H1 (cell line): ENCODE measurements at places on chromosomes 16 and 17. TPM values are rescaled to one million over a fixed set of nuclear protein-coding genes. Genes with fewer than 3 reads are reported as not detected.

DNA sequence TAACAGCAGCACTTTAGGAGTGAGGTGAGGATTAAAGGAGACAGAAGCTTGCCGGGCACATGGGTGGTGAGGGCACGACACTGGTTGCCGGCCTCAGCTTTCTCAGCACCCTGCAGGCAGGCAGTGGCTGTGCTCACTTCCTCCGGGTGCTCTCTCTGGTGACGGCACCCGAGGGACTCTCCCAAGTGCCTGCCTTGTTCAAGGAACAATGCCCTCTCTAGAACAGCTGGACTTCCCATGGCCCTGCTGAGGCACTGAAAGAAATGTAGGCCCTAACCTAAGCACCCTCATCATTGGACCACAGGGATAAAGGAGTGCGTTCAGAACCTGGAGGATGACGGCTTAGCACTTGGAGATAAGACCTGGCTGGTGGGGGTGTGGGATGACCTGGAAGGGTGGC lies 72.7 kb downstream of the N4BP1 start:
- no peak for DNase-seq

GRCh38 chr17:15031975-15032374 lies 233.2 kb downstream of the PMP22 start:
- no peak for DNase-seq

DNA sequence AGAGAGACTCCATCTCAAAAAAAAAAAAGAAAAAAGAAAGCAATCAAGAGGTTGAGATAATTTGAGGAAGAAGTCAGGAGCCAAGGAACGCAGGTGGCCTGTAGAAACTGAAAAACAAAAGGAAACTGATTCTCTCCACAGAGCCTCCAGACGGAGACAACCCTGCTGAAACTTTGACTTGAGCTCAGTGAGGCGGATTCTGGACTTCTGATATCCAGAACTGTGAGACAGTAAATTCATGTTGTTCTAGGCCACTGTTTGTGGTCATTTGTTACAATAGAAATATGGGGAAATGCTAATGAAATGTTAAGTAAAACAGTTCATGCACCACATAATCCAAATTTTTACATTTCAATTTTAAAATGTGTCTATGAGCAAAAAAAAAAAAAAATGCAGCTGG lies 5.2 kb downstream of the MBTPS1 start:
- no peak for DNase-seq

DNA sequence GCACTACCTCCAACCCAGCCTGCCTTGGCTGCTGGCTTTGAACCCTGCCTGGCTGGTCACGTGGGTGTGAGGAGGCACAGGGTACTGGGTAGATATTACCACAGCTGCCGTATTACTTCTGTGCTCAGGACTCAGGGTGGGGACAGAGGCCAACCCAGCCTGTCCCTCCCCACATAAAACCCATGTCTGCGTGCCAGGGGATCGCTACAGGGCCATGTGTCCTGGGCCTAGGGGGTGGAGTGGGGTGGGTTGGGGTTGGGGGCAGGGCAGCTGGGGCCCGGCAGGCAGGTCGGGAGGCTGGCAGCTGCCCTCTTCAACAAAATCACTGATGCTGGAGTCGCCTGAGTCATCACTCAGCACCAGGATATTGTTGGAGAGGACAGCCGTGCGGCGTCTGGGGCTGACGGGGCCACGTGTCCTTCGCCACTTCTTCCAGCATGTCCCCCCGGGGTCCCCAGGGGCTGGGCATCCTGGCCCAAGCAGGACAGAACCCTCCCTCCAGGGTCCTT lies 39.7 kb upstream of the PVALEF start:
- DNase-seq, result no peak

DNA sequence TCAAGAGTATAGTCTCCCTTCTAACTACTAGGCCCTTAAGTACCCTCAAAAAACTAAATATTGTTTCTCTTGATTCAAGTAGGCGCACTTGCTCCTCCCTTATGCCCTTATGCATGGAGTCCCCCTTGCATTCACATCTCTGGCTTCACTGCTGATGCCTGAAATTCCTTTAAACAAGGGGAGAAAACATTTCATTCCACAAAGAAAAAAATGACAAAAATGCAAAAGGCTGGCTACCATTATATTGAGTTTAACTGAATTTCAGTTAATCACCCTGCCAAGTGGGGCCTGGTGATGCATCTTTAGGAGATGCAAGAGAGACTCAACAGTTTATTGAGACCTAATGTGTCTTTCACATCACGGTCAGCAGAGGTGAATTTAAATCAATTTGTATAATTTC lies 35.6 kb downstream of the CRLF3 start:
- DNase-seq, result no peak

- DNase-seq, result no peak
These were observed 144.8 kb upstream of the RPH3AL start for GRCh38 chr17:497241-498034.

KIF19 gene
- 0.36 and 0.52 TPM in 2 replicates for total RNA-seq

- no peak for DNase-seq
These were observed 16.2 kb downstream of the CHP2 start for GRCh38 chr16:23771027-23771426.

GRCh38 chr17:75757086-75757681 lies 7.8 kb downstream of the GALK1 start:
- DNase-seq, result no peak

KRT12 gene
- not detected in 2 replicates for total RNA-seq

- no peak for DNase-seq
These were observed 3.3 kb upstream of the PMP22 start for GRCh38 chr17:15268461-15268860.

GRCh38 chr17:31593806-31594205 lies 202.3 kb downstream of the RAB11FIP4 start:
- no peak for DNase-seq

DNA sequence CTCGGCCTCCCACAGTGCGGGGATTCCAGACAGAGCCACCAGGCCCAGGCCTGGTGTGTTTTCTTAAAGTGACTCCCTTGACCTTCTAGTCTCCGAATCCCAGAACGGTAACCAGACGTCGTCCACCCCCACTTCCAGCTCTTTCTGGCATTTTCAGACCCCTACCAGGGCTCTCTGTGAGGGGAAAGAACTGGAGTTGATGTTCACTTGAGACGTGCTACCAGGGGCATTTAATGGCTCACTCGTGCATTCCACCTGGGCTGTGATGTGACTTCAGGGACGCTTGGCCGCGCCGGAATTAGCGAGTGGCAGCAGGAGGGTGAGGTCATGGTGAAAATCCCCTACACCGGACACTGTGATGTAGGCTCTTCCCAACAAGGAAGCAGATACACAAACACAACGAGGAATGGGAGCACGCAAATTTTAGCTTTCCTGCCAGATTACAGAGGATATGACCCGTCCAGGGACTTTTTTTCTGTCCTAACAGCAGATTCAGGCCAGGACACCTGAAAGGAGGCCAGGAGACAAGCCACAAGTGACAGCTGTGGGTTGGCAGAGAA lies 1.1 kb upstream of the GNA13 start:
- DNase-seq, result no peak

AIPL1 gene
- 0.71 TPM in 1 of 2 replicates, not detected in the other for total RNA-seq

PRAC1 gene
- not detected in 2 replicates for total RNA-seq

GRCh38 chr17:32896647-32897258 lies 19.8 kb upstream of the MYO1D start:
- no peak for DNase-seq

GRCh38 chr17:44424828-44425461 lies 35.5 kb upstream of the ITGA2B start:
- DNase-seq, result no peak

AANAT gene
- total RNA-seq, result not detected in 2 replicates

TEX19 gene
- total RNA-seq, result 0.38 and 0.54 TPM in 2 replicates

- DNase-seq, result no peak
These were observed 46.6 kb downstream of the PIK3R5 start for GRCh38 chr17:8918807-8919465.

FAM20A gene
- total RNA-seq, result 3.5 and 3.6 TPM in 2 replicates

DNA sequence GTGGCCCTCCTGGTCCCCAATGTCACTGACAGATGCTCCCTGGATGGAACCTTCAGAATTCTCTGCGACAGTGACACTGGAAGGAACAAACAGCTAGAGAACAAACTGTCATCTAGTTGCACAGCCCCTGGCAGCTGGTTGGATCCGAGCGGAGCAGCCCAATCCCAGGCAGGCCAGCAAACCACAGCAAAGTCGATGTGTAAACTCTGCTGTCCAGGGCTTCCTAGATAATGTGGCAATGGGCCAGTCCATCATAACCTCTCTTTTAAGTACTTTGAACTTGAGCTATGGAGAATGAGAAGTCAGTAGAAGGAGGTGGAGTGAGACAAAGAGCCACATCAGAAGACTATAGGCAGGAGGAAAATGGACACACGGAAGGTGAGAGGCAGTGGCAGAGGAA lies 323.0 kb downstream of the CBLN1 start:
- DNase-seq, result no peak

GRCh38 chr16:8741636-8742035 lies 55.8 kb downstream of the TMEM186 start:
- no peak for DNase-seq
